Activated T-helper 1 cell treated with anti-CD3 and anti-CD28 coated beads, Interleukin-12 subunit alpha, Interleukin-12 subunit beta, Interleukin-2, Interleukin-4 antibody, amounts not matched to agents 30 ng/mL and 10 ng/mL and 1 ng/mL, durations not matched to agents 14 hours and 24 hours and 36 hours (primary cell): ENCODE measurements at places on chromosomes 5 and 9. TPM values are rescaled to one million over a fixed set of nuclear protein-coding genes. Genes with fewer than 3 reads are reported as not detected.

GRCh38 chr9:116134975-116135374, 18.6 kb upstream of the PAPPA start:
- H3K27me3 ChIP-seq = no peaks in the 10 kb centered on the region
- no peak overlapping the region for H3K27ac ChIP-seq
- H3K4me1 ChIP-seq = no peaks in the 10 kb centered on the region

DNA sequence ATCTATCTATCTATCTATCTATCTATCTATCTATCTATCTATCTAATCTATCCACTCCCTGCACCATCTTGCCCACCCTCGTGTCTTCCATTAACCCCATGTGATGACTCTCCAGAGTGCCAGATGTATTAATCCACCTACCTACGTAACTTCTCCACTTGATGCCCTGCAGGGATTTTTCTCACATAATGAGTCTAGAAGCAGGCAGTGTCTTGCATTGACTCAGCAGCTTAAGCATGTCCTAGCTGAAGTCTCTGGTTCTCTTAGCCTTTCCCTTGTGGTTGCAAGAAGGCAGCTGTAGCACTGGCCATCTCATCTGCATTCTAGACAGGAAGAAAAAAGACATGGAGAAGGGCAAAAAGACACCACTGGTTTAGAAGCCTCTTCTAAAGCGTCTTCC, 96.7 kb upstream of the ALDH1B1 start:
- H3K27ac ChIP-seq = no peak overlapping the region
- DNase-seq = no peak
- H3K36me3 ChIP-seq = no peaks in the 10 kb centered on the region
- H3K4me3 ChIP-seq = no peak overlapping the region
- H3K4me1 ChIP-seq = no peaks in the 10 kb centered on the region

- H3K27me3 ChIP-seq = peaks cover 12% of the 10 kb centered on the region
- no peaks in the 10 kb centered on the region for H3K36me3 ChIP-seq
- H3K4me1 ChIP-seq = peaks cover 7% of the 10 kb centered on the region
- no peak overlapping the region for H3K4me3 ChIP-seq
Measured at GRCh38 chr5:7815892-7816534, 34.9 kb downstream of the CFAP90 start.

The TNFSF8 gene
- 200 and 207 TPM in 2 replicates for total RNA-seq

The CAMSAP1 gene
- total RNA-seq = 43.3 and 43.8 TPM in 2 replicates

GRCh38 chr5:147880487-147880886, 2.0 kb downstream of the SCGB3A2 start:
- DNase-seq = no peak
- no peaks in the 10 kb centered on the region for H3K36me3 ChIP-seq
- H3K27me3 ChIP-seq = peaks cover 2% of the 10 kb centered on the region
- H3K4me3 ChIP-seq = no peak overlapping the region
- H3K4me1 ChIP-seq = no peaks in the 10 kb centered on the region

GRCh38 chr5:151448038-151448985, 909 bp downstream of the SLC36A1 start:
- H3K27ac ChIP-seq = peak overlapping the region; percentile 93
- peak; percentile 7 for DNase-seq
- peaks cover 22% of the 10 kb centered on the region for H3K27me3 ChIP-seq

The CHSY3 gene
- total RNA-seq = not detected in 2 replicates

DNA sequence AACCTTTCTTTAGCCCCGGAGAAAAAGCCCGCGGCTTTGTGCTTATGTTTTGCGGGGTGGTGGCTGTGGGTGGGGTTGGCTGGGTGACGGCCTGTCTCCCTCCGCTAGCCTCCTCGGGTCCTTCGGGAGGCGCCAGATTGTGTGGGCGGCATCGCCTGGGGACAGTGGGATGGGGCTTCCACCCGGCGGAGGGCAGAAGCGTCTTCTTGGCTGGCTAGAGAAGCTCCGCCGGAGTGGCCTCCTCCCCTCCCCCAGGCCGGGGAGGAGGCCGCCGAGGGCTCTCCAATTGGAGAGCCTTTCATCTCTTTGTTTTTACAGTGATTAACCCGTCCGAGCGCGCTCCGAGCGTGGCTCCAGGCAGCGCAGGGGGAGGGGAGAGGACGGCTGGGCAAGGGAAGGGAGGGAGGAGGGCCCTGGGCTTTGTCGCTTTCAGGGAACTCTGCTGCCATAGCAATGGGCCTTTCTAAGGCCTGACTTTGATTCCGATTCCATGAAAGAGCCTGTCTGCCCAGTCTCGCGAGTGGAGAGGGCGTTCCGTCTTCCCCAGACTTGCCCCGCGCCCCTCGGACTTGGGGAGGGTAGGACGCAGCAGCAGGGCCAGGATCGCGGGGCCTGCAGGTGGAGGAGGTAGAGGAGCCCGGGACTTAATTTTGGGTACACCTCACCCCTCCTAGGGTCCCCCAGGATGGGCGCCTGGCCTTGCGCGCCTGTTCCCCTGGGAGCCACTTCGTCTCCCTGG, 36.7 kb upstream of the TIFAB start:
- H3K27me3 ChIP-seq = peaks cover 76% of the 10 kb centered on the region
- no peak overlapping the region for H3K27ac ChIP-seq
- no peak for DNase-seq
- no peaks in the 10 kb centered on the region for H3K36me3 ChIP-seq

- H3K27me3 ChIP-seq = no peaks in the 10 kb centered on the region
- DNase-seq = no peak
- peaks cover 11% of the 10 kb centered on the region for H3K36me3 ChIP-seq
Measured at GRCh38 chr5:6730407-6730806, 17.2 kb downstream of the TENT4A start.

DNA sequence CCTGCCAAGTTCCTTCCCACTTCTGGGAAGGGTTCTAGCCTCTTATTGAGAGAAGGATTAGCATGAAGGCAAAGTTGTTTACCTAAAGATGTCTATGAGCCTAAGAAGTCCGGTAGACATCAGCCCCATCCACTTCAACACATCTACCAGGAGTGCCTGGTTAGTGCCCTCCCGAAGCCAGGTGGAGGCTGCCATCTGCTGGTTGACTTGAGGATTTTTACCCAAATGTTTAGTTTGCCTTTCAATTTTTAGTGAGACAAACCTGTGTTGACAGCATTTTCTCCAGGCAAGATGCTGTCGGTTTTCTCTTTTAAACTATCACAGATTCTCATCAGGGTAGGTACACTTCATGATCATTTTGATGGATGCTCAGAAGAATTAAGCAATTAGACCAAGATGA, 83.6 kb upstream of the TNFSF8 start:
- H3K27ac ChIP-seq = peak overlapping the region; percentile 52
- H3K4me1 ChIP-seq = peaks cover 72% of the 10 kb centered on the region
- H3K27me3 ChIP-seq = peaks cover 3% of the 10 kb centered on the region

The C9orf50 gene
- total RNA-seq = not detected in 2 replicates

The FBN2 gene
- total RNA-seq = not detected in 2 replicates
